ENCODE measurements at places on chromosomes 5 and 9.

DNA sequence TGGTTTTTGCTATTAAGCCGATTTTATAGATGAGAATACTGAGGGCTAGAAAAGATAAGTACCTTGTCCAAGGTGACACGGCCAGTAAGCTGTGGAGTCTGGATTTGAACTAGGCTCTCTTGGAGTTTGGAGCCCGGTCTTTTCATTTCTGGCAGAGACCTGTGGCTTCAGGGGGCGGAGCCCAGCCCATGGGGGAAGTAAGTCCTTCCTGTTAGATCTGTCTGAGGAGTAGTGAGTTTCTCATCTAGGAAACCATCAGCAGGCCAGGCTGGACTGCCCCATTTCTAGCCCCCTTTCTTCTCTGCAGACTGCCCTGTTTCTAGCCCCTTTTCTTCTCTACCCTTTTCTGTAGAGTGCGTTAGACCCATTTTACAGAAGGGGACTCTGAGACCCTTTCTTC is 521 bp upstream of the PTGS1 start:
- no peak for DNase-seq

DNA sequence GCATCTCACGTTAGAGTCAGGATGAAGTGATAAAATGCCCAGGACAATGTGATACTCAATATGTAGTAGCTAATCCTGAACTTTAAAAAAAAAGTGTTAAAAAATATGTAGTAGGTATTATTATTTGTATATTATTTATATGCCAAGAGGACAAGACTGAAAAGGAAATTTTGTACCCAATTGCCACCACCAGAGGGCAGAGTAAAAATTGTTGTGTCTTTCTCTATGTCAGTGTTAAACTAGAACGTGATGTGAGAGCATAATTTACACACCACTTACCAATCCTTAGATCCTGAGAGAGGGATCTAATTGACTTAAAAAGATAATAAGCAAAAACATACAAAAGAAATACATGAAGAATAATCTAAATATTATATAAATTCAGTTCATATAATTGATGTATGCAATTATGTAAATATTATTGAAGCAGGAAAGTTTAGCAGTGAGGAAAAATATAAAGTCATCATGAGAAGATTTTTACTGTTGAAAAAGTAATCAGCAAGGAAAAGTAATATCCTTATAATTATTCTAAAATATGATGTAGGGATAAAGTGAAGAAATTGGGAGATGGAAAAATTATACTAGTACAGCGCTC is 288.9 kb downstream of the RAB3C start:
- DNase-seq: peak; percentile 22

DNA sequence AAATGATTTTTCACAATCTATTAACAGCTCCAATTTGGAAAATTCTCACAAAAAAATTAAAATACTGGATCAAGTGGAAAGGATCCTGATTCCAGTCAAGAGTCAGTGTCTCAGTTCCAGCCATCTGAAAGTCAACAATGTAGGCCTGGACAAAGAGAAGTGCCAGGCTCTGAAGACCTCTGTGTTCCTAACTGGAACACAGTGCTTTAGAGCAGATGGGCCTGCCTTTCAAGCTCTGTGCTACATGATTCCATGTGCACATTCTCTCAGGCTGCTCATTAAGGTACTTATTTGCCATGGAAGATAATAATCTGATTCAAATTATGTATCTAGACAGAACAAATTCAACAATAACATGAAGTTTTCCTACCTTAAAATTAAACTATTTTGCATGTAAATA is 30.2 kb upstream of the ALDH1A1 start:
- DNase-seq: no peak

DNA sequence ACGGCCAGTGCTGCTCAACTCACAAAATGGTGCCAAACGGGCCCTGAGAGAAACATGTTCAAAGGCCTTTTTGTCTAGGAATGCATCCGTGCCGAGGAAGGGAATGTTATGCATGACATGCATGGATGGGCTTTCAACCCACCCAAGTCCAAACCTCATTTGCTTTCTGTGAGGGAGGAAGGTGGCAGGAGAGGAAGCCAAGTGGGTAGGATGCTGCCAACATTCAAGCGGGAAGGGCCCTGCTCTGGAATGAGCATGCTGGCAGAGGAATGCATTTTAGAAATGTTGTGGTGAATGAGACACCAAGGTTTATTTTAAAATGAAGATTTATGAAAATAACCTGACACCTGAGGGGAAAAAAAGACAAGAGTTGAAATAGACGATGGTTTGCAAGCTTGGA is 479.1 kb downstream of the CCDC171 start:
- DNase-seq: no peak

DNA sequence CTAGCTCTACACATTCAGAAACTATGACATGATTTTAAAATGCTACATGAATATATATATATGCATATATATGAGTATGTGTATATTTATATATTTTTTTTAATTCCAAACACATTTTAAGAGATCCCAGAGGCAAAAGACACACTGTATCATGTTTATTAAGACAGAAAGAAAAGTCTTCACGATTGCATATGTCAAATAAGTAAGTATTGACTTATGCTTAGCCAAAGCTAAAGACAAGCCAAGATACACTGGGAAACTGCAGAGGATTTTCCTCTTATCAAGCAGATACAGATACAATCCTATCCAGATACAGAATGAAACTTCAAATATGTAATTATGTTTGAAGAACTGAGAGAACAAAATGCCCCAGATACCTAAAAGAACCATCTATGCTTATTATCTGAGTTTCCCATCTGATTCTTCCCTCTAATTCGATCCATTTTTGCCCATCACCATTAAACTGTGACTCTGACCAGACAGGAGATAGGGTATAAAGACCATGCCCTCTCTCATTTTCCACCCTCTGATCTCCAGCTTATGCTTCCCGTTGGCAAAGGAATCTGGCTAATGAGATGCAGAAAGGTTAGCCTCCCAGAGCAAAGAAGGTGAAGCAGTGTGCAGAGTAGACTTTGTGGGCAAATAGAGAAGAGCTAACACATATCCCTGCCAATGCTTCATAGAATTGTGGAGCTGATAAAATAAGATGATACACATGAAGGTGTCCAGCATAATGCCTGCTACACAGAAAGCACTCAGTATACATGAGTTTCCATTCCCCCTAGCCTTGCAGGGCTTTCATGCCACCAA is 131.0 kb upstream of the TARS1 start:
- no peak for DNase-seq
